Activated T-helper 1 cell treated with anti-CD3 and anti-CD28 coated beads, Interleukin-2, amount 50 U/mL, for 16 hours (primary cell): ENCODE measurements at places on chromosomes 3 and 15.
A peak's percentile ranks its signal among the peaks of the same experiment; 100 is the strongest.

- DNase-seq = peak; percentile 50
Observed at GRCh38 chr15:90902040-90902839, 862 bp upstream of the MAN2A2 start.

GRCh38 chr3:170421111-170421641 is 2.5 kb downstream of the CLDN11 start:
- no peak for DNase-seq

DNA sequence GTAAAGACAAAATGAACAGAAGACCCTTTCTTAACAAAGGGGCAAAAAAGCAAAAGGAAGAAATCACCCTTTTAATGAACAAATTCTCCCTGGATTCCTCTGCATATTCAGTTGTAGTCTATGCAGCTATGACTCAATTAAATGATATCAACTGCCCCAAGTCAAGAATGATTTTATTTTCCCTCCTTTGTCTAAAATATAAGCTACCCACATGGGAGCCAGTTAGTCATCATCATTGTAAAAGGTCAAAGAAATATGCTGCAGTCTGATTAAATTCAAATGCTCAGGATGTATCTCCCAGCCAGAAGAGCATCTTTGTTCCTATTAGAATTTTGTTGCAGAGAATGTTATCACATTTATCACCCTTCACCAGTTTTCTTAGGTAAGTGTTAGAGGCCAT is 84.0 kb downstream of the SST start:
- no peak for DNase-seq

- no peak for DNase-seq
Observed at GRCh38 chr3:155335724-155336354, 42.4 kb upstream of the STRIT1 start.

GRCh38 chr3:24829011-24829581 is 334.4 kb upstream of the THRB start:
- DNase-seq = no peak

GRCh38 chr15:67158367-67158766 is 93.0 kb downstream of the SMAD3 start:
- no peak for DNase-seq

- no peak for DNase-seq
Observed at GRCh38 chr3:118949113-118949760, 85.4 kb downstream of the IGSF11 start.

GRCh38 chr3:168598250-168598649 is 502.5 kb upstream of the GOLIM4 start:
- DNase-seq = no peak

GRCh38 chr3:111768571-111769100 is 90.4 kb upstream of the PHLDB2 start:
- DNase-seq = no peak

DNA sequence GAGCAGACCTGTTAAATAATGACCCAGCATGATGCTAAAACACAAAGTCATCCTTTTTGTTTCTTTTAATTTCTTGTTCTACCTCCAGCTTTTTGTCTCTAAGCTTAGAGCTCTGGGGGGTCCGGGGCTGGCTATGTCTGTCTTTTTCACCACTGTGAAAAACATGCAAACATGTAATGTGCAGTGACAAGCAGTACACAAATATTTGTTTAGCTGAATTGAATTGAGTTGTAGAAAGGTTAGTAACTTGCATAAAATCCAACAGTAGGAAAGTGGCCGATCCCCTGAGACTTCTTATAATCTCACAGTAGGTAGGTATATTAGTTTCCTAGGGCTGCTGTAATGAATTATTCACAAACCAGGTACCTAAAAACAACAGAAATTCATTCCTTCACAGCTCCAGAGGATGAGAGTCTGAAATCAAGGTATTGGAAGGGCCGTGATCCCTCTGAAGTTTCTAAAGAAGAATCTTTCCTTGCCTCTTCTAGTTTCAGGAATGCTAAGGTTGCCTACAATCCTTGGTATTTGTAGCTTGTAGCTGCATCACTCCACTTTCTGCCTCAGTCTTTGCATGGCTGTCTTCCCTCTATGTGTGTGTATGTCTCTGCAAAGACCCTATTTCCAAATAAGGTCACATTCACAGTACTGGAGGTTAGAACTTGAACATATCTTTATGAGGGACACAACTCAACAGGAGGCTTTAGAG is 32.7 kb downstream of the ARL14 start:
- DNase-seq = no peak

- DNase-seq = no peak
Observed at GRCh38 chr3:10294030-10294586, 1.4 kb upstream of the GHRL start.

DNA sequence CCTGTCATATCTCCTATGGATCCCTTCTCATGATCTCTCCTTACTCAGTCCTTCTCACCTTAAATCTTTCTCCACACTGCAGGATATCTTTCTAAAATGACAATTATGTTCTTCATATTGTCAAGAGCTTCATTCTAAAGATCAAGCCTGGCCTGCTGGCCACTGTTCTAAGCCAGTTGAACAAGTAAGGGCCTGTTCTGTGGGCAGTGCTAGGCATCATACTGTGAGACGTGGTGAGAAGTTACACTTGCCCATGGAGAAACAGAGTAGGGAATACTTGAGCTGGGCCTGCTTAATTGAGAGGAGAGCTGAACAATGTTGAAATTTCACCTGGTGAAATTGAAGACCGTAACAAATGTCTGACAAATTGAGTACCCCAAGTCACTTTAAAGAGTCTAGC is 184.1 kb upstream of the RASGRP1 start:
- DNase-seq = no peak

DNA sequence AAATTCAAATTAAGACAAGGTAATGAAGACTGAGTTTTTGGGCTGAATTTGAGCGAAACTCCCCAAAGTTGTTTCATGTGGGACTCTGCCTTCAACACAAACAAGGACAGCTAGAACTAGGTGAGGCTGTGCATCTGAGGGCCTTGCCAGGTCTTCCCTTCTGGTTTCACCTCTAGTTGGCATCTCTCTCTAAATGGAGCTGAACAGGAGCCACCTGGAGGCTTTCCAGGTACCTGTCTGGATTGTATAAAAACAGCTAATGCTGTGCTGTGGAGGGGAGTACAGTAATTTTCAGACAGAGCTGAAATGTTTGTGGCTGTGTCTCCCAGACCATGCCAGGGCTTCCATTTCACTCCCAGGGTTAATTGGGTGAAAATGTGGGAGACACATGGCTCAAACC is 27.1 kb downstream of the TRIM71 start:
- DNase-seq = no peak

- DNase-seq = no peak
Observed at GRCh38 chr3:85821130-85821756, 862.5 kb downstream of the CADM2 start.

GRCh38 chr15:98951004-98951403 is 56.6 kb downstream of the PGPEP1L start:
- no peak for DNase-seq

DNA sequence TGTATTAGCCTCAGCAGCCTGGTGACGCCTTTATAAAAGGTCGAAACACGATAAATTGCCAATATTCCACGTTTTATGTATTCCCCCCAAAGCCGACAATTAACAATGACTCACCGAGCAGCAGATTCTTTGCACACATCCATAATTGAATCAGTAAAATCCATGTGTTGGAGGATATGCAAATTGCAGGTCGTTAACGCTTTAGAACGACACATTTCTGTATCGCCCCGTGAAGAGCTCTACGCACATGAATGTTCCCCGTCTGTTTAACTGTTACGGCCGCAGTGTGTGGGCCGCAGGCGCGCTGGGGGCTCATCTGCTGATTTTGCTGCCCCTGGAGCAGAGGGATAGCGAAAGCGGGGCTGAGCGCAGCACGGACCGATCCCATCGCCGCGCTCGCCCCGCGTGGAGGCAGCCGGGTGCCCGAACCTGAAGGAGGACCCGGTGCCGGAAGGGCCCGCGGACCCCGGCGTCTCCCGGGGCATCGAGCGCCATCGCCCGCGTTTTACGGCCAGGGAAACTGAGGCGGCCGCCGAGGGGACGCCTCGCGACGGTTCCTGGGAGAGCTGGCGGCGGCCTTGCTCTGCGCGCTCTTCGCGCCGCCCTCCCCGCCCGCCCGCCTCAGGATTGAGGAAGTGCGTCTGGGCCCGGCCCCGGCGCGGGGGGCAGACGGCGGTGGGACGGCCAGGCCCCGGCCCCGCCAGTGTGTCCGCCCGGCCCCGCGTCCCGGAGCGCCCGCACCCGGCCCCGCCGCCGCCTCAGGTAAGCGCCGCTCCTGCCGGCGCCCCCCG is at the start of gene LRRK1:
LRRK1 (plus strand) TSS at position 668 of the 791 bp plus-strand sequence. CDS start 5,276 bp downstream, outside the sequence.
- no peak for DNase-seq

DNA sequence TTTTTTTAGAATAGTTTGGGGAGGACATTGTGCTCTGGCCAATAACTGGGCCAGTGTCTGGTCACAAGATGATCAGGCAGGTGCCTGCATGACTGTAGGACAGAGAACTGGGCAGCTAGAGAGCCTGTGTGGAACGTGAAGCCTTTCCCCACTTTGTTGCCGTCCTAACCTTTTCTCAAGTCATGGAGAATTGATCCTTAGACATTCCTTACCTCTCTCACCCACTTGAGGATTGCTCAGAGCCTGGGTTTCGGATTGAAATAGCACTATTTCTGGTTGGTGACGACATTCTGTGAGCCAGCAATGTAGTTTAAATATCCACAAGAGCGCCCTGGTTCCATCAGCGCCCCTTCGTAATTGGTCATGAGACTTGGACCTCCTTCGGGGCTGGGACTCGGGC is 138.4 kb downstream of the IGF1R start:
- DNase-seq = no peak

DNA sequence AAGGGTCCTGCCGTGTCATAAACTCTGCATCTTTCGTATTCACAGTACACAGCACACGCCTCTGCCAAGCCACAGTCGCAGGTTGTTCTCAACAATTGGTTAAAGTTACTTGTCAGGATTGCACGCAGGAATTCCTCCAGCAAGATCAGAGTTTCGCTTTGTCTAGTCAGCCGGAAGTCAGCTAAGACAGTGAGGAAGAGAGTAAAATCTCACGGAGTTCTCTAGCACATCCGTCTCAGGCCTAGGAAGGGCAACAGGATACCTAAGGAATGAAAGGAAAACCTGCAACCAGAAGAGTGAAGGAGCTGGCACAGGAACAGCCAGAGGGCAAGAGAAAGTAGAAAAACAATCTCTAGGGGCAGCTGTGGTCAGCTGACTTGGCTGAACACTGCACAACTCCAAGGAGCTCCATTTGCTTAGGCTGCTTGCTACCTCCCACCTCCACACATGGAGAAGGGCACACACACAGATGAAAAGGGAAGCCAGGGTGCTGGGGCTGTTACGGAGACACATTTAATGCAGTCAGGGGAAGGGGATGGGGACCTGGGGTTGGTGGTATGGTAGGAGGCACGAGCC is 23.7 kb downstream of the RORA start:
- DNase-seq = no peak

- DNase-seq = no peak
Observed at GRCh38 chr3:34015204-34016142, 217.0 kb downstream of the PDCD6IP start.

- DNase-seq = no peak
Observed at GRCh38 chr3:151630938-151631441, 102.7 kb upstream of the AADACL2 start.

DNA sequence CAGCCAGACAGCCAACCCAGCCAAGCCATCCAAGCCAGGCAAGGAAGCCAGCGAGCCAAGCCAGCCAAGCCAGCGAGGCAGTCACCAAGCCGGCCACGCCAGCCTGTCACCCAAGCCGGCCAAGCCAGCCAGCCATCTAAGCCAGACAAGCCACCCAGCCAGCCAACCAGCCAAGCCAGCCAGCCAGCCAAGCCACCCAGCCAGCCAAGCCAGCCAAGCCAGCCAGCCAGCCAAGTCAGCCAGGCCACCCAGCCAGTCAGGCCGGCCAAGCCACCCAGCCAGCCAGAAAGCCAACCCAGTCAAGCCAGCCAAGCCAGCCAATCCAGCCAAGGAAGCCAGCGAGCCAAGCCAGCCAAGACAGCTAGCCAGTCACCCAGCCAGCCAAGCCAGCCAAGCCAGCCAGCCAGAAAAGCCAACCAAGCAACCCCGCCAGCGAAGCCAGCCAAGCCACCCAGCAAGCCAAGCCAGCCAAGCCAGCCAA is 201.2 kb downstream of the GOLGA6L6 start:
- DNase-seq = peak; percentile 51

- DNase-seq = no peak
Observed at GRCh38 chr3:158167737-158168557, 58.1 kb downstream of the RSRC1 start.

DNA sequence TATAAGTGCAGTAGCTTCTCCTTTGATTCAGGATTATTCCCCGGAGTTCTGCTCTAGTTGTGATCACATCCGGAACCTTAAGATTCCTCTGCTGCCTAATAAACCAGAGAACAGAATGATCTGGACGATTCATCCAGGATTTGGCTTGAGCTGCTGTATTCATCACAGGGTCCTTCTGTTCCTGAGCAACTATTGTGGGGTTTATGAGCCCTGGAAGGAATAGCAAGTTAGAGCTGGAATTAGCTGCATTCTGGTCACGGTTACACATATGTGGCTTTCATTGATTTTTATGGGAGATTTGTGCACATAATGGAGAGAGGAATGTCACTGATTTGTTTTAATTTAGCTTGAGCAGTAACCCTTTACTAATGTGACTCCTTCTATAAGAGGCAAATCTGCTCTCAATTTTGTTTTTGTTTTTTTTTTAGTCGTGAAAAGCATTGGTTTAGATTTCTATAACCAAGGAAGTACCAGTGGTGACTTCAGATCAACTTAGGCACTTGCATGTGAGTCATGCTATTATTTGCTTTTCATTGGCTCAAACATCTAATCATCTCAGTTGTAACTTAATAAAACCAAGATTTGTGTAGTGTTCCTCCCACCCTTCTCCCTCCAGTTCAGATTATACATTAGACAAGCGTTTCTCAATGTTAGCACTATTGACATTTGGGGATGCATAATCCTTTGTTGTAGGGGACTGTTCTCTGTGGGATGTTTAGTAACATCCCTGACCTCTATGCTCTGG is 148.5 kb downstream of the OTOL1 start:
- DNase-seq = no peak

GRCh38 chr3:169250000-169250399 is 413.5 kb downstream of the MECOM start:
- no peak for DNase-seq

DNA sequence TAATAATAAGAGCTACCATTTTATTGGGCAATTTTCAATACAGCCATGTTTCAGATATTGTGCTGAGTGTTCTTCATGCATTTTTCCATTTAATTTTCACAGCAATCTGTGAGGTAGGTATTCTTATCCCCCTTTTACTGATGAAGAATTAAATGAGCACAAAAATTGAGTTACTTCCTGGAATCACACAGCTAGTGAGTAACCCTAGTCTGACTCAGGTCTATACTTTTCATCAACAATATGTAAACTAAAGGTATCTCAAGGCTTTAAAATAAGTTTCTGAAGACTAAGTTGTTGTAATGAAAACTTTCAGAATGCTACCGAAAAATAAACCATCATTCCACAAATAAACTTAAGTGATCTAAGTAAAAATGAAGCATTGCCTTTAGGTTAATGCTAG is 22.3 kb downstream of the HACD2 start:
- no peak for DNase-seq
